CD4-positive, alpha-beta T cell treated with Interleukin-2 at 100 ng/mL for 4 hours (primary cell): ENCODE measurements at places on chromosomes 5 and 9.

- DNase-seq, result no peak
Measured at GRCh38 chr9:136978865-136979544, 1.7 kb downstream of the PTGDS start.

GRCh38 chr9:88657893-88658292, 122.9 kb downstream of the NXNL2 start:
- DNase-seq, result no peak

GRCh38 chr9:120689860-120690259, 24.4 kb downstream of the MEGF9 start:
- no peak for DNase-seq

DNA sequence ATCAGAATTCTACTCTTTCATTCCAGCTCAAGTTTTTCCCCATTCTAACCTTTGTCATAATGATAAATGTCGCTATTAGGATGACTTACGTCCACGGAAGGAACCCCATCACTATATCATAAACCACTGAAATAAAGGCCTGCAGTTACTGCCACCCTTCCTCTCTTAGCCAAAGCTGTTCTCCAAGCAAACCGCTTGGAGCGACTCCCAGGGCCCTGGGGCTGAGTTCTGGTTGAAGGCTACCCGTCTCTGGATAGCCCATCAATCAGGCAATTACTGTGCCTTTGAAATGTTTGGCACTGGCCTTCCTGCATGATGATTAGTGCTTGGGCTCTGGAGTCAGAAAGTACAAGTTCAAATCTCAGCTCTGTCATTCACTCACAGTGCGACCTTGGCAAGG, 386.0 kb downstream of the SPOCK1 start:
- no peak for DNase-seq

DNA sequence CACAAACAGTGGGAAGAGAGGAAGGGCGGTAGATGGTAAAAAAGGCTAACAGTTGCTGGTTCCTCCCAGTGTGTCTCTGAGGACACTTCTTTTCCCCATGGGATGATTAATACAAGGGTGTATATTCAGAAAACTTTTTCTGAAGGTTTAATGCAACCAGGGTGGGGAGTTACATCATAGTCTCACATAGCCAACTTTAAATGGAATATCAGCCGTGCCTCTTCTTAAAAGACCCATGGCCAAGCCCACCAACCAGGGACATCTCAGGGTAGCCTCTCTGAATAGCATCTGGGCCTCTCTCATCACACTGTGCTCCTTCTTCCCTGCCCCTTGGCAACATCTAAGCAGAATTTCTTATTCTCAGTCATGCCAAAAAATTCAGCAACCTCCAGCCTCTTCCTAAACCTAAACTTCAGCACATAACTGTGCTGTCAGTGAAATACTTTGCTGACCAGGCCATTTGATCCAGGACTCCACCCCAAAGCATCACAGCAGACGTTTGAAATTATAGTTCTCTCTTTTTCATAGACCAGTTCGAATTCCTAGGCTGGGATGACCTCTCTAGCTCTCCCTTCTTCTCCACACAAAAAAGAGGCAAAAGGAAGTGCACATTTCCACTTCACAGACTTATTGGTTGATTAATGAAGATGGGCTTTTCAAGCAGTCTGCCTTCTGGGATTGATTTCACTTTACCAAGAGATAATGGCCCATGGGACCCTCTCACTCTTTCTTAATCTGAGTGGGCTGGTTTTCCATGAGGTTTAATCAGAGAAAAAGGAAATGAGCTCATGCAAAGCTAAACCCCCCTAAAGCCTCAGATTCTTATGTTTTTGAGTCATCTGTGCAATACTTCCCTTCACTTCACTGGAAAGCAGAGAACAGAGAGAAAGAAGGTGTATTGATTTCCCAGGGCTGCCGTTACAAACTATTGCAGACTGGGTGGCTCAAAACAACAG, 85.1 kb upstream of the RAI14 start:
- no peak for DNase-seq

DNA sequence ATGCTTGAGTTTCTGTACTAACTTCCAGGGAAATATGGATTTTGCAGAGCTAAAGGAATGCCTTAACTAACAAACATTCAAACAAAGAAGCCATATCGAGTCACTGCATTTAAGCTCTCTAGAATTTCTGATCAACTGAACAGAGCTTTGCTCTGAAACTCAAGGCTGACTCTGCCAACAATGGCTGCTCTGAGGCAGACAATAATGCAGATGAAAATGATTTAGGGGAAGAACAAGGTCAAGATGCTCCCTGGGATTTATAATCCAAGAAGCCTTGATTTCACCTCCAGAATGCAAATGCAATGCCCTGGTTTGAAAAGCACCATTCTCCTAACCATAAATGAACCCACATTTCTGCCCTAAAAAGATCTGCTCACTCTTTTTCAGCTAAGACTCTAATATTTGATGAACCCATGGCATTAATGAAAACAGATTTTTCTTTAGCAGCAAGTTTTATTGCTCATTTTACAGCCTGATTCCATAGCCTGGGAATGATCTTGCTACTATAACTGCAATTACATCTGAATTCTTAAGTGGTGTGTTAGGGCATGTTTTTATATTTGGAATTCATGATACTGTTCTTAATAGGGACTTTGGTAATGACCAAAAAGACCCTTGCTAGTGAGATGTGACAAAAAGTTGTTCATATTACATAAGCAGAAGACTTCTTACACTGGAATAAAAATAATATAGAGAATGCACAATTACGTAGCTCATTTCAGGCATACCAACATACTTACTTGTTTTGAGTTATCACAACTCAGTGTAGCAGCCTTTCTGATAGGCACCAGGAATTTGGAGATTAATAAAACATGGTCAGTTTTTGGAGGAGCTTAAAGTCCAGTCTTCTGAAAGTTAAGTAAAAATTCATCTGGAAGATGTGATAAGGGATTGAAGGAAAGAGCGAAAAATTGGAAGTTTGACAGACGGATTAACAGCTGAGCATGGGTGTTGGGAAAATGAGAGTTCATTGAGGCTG, 169.4 kb downstream of the TRPM3 start:
- DNase-seq, result no peak

- DNase-seq, result no peak
Measured at GRCh38 chr5:28495876-28496275, 1457.5 kb upstream of the CDH9 start.

DNA sequence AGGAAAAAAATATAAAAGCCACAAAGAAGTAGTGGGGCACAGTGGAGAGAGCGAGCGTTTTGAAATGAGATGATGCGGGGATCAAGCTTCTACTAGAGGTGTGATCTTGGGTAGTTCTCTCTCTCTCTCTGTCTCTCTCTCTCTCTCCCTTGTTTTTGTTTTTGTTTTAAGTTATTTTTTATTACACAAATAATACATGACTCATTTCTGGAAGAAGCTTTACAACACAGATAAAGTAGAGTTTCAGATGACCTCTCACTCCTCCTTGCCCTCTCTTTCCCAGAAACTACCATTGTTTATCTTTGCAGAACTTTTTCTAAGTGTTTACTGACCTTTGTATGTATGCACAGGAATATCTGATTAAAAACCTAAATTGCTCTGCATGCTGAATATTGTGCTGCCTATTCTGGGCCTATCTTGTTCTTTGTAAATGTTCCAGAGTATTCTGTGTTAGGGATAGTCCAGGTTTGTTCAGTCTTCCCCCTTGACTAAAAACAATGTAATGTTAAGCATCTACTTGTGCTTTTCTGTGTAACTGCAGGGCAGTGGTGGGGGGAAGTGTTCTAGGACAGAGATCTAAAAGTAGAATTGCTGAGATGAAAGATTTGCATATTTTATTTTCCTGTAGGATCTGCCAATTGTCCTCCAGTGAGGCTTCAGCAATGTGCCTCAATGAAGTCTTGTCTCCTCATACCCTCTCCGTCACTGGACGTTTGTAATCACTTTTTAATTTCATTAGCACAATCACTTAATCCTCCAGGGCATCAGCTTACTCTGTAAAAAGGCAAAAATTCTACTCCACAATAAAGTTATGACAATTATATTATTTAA, 52.0 kb downstream of the FYB1 start:
- DNase-seq, result no peak

GRCh38 chr5:74143721-74144330, 496.7 kb downstream of the ENC1 start:
- DNase-seq, result no peak

DNA sequence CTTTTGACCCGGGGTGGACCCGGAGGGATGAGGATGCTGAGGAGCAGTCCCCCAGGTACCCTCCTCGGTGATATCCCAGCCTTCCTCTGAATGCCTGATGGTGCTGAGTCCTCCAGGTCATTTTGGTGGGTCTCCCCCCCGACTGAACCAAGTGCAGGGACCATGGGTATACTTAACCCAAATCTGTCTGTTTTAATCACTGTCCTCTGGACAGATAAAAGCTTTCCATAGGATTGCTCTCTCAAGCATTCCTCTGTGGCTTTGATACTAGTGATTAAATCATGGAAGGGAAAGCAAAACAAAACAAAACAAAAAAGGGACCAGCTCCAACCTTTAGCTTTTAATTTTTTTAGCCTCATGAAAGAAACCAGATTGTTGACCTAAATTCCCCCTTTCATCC, 26.0 kb downstream of the PAPPA start:
- no peak for DNase-seq

- no peak for DNase-seq
Measured at GRCh38 chr5:144135113-144135762, 35.2 kb downstream of the YIPF5 start.

DNA sequence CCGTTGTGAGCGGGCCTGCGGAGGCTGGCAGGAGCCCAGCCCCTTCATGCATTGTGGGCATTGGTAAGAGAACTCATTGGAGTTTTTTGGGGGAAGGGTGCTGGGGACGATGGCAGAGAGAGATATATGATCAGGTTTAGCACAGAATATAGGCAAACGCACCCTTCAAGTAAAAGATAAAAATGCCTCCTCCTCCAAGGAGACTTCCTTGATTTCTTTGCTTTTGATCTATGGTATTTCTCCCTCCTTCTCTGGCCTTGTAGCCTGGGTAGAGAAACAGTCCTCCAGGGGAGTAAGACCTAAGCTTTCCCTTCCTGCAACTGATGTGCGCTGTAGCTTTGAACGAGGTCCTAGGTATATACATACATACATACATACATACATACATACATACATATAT, 960 bp upstream of the PPARGC1B start:
- no peak for DNase-seq

GRCh38 chr9:4866239-4866969, 73.7 kb downstream of the RCL1 start:
- no peak for DNase-seq

DNA sequence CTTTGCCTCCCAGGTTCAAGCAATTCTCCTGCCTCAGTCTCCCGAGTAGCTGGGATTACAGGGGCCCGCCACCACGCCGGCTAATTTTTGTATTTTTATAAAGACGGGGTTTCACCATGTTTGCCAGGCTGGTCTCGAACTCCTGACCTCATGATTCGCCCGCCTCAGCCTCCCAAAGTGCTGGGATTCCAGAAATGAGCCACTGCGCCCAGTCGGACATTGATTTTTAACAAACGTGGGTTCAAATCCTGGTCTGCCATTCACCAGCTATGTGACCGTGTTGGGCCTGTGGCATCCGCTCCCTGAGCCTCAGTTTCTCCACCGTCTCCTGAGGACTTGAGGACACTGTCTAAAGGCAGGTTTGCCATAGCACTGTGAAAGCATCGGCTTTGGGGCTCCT, 41.8 kb upstream of the NEK6 start:
- no peak for DNase-seq

DNA sequence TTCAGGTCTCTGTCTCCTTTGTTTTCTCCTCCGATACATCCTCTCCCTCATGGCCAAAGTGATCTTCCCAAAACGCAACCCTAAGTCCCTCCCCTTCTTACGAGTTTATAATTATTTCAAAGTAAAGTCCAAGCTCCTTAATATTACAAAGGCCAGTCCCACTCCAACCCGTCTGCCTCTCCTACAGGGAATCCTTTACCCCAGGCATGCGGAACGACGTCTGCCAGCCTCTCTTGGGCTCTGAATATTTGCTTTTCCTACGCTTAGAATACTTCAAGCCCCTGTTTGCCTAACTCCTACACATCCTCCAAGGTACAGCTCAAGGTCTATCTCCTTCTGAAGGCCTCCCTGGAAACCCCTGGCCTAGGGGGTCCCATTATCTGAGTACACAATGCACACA, 246.4 kb downstream of the SLIT3 start:
- no peak for DNase-seq

DNA sequence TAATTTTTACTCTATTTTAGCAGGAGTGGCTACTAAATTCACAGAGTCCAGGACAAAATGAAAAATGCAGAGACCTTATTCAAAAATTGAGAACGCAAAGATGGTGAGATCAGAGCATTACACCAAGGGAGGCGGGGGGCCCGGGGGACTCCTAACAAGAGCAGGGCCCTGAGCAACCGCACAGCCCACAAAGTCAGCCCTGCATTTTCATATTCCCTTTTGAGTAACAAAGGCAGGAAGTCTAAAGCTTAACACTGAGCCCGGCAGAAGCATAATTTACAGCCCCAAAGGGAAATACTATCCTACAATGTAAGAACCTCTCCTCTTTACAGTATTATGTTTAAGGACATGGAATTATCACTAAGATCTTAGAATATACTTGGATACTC, 69.4 kb downstream of the TLE1 start:
- DNase-seq, result no peak

DNA sequence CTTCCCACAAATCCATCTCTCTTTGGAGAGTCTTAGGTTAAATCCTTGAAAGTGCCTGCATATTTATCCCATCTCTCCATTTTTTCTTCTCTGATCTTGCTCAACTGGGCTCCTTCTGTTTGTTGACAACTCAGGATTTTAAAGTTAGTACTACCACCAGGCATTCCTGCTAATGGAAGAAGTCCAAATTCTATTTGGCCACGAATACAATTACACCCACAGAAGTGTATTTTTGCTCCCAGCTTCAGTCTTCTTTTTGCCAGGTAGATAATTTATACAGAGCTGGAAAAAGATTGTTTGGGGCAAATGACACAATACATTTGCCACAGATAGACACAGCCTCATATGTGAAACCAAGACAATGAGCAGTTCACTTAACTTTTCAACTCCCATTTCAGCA, 74.8 kb downstream of the CETN3 start:
- no peak for DNase-seq

GRCh38 chr5:2748861-2749513, 2.5 kb downstream of the IRX2 start:
- DNase-seq, result no peak

DNA sequence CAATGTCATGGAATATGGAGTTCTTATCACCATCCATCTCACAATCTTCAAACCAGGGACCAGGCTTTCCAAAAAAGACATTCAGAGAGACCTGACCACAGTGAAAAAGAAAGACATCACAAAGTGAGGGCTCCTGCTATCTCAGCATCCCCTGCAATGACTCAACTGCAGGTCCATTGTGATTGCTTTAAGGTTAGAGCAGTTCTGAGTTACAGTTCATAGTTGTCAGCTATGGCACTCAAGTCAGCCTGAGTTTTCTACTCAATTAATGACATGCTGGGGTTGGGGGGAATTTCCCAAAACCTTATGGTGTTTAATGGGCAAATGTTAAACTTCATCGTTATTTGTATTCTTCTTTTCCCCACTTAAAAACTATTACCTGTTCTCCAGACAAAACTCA, 58.9 kb downstream of the CEMIP2 start:
- no peak for DNase-seq
